Activated CD4-positive, alpha-beta T cell treated with anti-CD3 and anti-CD28 coated beads, Interleukin-2, amount 10 ng/mL, durations not matched to agents 7 days and 5 days (primary cell): ENCODE measurements at places on chromosomes 11 and 22. TPM values are rescaled to one million over a fixed set of nuclear protein-coding genes. Genes with fewer than 3 reads are reported as not detected.
A peak's percentile ranks its signal among the peaks of the same experiment; 100 is the strongest.

GRCh38 chr11:128904656-128905344 is 13.6 kb downstream of the KCNJ5 start:
- H3K4me3 ChIP-seq = peak overlapping the region; percentile 19
- DNase-seq = no peak
- peaks cover 65% of the 10 kb centered on the region for H3K27me3 ChIP-seq
- H3K27ac ChIP-seq = no peak overlapping the region
- H3K4me1 ChIP-seq = peaks cover 14% of the 10 kb centered on the region

DNA sequence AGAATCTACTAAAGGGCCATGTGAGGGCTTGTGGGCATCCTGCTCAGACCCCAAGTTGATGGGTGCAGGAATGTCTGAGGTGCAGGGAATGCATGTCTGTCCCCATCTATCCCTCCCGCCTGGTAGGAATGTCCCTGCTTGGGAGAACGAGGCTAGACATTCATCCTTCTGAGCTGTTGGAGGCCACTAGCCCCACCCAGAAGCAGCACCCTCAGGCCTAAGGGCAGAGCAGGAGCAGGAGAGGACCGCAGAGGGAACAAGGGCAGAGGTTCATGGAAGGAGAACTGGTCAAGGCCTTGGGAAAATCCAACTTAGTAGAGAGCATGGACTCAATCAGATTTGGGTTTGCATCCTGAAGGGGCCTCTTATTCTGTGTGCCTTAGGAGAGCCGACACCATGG is 22.1 kb upstream of the LMO1 start:
- H3K4me1 ChIP-seq = no peaks in the 10 kb centered on the region
- H3K27ac ChIP-seq = no peak overlapping the region
- DNase-seq = no peak
- no peak overlapping the region for H3K4me3 ChIP-seq
- peaks cover 7% of the 10 kb centered on the region for H3K27me3 ChIP-seq

DNA sequence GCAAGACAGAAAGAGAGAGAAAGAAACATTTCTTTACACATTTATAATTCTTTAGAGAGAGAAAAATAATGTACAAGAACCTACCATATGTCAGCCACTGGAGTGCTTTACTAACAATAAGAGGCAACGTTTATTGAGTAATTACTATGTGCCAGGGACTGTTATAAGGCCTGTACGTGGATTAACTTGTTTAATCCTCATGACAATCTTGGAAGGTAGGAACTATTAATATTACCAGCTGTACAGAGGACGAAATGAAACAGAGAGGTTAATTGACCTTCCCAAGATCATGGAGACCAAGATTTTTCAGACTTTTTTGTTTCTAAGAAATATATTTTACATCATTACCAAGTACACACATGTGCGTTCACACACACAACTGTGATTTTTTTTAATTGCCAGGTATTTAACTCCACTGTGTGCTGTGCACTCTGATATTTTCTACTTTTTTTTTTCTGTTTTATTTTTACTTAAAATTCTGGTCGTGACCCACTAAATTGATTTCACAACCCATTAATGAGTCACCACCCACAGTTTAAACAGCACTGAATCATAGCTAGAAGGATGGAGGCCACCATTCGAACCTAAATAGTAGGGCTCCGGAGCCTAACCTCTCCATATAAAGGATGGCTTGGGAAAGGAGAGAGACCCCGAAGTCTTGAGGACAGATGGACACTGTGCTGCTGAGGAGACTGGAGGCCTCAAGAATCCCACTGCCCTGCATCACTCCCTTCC is 21.4 kb downstream of the CREB3L1 start:
- H3K4me1 ChIP-seq = peaks cover 9% of the 10 kb centered on the region
- no peak overlapping the region for H3K27ac ChIP-seq
- no peak for DNase-seq
- peaks cover 16% of the 10 kb centered on the region for H3K27me3 ChIP-seq
- no peak overlapping the region for H3K4me3 ChIP-seq
- H3K36me3 ChIP-seq = no peaks in the 10 kb centered on the region

DNA sequence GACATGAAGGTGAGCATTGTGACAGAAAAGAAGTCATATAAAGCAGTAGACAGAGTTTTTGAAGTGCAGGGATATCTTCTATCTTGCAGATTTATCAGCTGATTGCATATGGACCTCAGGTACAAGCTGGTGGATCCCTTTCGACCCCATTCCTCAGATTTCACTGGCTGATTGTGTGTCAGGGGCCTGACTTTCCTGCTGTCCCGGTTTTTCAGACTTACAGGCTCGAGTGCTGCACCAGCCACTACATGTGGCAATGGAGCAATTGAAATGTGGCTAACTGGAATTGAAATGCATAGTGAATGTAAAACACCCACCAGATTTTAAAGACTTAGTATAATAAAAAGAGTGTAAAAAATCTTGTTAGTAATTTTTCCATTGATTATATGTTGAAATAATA is 50.3 kb downstream of the CLMP start:
- peaks cover 2% of the 10 kb centered on the region for H3K27me3 ChIP-seq
- H3K4me3 ChIP-seq = no peak overlapping the region
- H3K27ac ChIP-seq = no peak overlapping the region
- H3K4me1 ChIP-seq = no peaks in the 10 kb centered on the region
- no peaks in the 10 kb centered on the region for H3K36me3 ChIP-seq
- no peak for DNase-seq

Gene WNT11
- total RNA-seq = not detected

Gene GAB4
- not detected for total RNA-seq

Gene GLB1L3
- 6.8 TPM for total RNA-seq

Gene SLC5A4
- not detected for total RNA-seq
